ENCODE measurements at places on chromosomes 6 and 20.

DNA sequence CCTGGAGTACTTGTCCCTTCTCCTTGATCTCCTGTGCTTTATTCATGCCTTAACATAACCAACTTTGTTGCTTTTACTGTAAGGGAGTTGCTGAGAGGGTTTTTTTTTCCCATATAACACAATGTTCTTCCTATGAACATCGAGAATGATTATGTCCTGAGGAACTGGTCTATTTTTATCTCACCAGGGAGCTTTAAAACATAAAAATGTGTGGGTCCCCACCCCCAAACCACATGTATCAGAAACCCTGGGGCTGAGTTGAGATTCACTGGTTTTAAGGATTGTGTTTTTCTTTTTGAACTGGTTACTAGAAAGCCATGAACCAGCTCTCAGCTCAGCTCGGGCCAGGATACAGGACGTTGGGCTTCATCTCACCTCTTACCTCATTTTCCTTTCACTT lies 118.5 kb upstream of the JAG1 start:
- H3K36me3 ChIP-seq, result no peaks in the 10 kb centered on the region
- peaks cover 2% of the 10 kb centered on the region for H3K27me3 ChIP-seq

DNA sequence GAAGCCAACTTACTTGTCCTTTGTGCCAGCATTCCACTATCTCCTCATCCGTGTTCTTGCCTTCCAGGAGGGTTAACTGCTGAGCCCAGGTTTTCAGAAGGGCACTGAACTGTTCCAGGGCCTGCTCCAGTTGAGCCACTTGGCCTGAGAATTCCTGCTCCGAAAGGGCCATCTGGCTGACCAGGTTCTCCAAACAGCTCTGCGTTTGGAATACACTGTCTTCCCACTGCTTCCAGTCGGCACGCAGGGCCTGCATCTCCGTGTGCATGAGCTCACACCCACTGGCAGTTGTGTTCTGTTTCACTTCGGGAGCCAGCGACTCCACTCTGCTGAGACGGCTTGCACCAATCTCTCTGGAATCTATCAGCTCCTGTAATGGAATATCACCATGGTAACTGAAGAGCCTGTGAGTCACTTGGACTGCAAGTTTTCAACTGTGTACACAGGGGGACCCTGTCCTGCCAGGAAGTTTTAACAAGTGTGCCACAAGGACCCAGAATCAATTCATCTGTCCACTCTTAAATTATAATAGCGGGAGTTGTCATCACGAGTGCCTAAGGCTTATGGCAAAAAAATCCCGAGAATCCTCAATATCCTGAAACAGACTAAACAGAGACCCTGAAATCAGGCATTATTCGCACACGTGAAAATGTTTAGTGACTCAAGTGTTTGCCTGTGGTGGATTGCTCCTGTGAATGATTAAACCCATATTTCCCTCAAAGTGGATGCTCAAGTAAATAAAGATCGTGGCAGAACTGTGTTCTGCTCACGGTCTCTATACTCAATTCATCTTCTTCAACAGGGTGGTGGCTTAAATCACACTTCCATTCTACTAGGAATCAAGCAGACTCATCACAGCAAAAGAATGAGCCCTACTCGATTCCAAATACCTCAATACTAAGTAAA lies 255.9 kb downstream of the SYNE1 start:
- H3K36me3 ChIP-seq, result no peaks in the 10 kb centered on the region
- no peaks in the 10 kb centered on the region for H3K4me1 ChIP-seq
- H3K4me3 ChIP-seq, result peak overlapping the region; percentile 52
- DNase-seq, result peak; percentile 72

- no peak for DNase-seq
- H3K36me3 ChIP-seq, result no peaks in the 10 kb centered on the region
- no peak overlapping the region for H3K27ac ChIP-seq
- H3K27me3 ChIP-seq, result no peaks in the 10 kb centered on the region
- no peaks in the 10 kb centered on the region for H3K4me1 ChIP-seq
- H3K4me3 ChIP-seq, result no peak overlapping the region
Measured at GRCh38 chr6:130720076-130720715, 107.0 kb upstream of the SMLR1 start.

DNA sequence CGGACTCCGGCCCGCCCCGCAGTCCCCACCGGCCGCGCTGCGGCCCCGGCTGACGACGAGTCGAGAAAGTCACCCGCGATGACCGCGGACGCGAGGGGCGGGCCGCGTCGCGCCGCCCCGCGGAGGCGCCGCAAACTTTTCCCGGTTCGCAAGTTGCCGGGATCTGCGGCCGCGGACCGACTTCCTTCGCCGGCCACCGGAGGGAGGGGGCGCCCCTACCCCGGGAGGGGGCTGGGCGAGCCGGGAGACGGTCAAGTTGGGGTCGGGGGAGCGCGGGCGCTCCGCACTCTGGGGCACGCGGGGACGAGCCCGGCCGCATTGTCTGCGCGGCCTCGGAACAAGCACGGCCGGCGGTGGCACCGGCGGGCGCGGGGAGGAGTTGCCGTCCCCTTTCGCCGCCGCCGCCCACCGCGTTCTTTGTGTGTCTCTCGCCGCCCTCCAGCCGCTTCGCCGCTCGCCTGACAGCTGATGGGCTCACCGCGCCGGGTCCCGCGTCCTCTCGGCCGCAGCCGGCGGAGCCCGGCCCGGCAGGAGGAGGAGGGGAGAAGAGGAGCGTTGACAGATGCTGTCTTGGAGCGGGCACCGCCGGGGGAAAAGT lies 131.6 kb downstream of the OGFRL1 start:
- no peaks in the 10 kb centered on the region for H3K27me3 ChIP-seq
- peak overlapping the region; percentile 93 for H3K4me3 ChIP-seq
- no peaks in the 10 kb centered on the region for H3K4me1 ChIP-seq
- no peak for DNase-seq
- H3K36me3 ChIP-seq, result peaks cover 3% of the 10 kb centered on the region

- H3K4me1 ChIP-seq, result peaks cover 2% of the 10 kb centered on the region
- H3K36me3 ChIP-seq, result peaks cover 10% of the 10 kb centered on the region
- H3K4me3 ChIP-seq, result no peak overlapping the region
Measured at GRCh38 chr6:139370999-139371345, 3.5 kb downstream of the CITED2 start.

- H3K4me1 ChIP-seq, result no peaks in the 10 kb centered on the region
- H3K4me3 ChIP-seq, result no peak overlapping the region
- H3K36me3 ChIP-seq, result no peaks in the 10 kb centered on the region
- no peaks in the 10 kb centered on the region for H3K27me3 ChIP-seq
Measured at GRCh38 chr6:53696341-53696740, 30.8 kb upstream of the KLHL31 start.

DNA sequence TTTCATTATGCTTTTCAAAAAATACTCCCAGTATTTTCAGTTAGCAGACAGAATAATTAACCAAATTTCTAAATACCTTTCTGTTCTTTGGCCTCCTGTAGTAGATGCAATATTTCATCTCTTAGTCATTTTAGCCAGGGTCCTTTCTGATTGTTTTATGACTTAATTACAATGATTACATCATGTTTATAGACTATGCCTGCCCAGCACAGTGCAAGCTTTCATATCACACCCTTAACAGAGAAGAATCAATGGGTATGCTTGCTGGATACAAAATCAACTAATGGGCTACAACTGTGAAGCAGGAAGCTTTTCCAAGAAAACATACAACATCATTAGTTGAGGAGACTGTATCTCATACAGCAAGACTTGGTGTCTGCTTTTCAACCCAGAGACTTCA lies 119.8 kb upstream of the NRSN1 start:
- H3K27me3 ChIP-seq, result no peaks in the 10 kb centered on the region
- H3K27ac ChIP-seq, result no peak overlapping the region
- DNase-seq, result no peak

- DNase-seq, result no peak
- H3K36me3 ChIP-seq, result no peaks in the 10 kb centered on the region
- no peak overlapping the region for H3K27ac ChIP-seq
Measured at GRCh38 chr6:42007286-42008137, 42.8 kb upstream of the TAF8 start.
